Muscle of back (tissue), 13 donors: ENCODE measurements at places on chromosomes 3 and 15.

GRCh38 chr3:5462086-5462485, 274.6 kb downstream of the EDEM1 start:
- DNase-seq = no peak

DNA sequence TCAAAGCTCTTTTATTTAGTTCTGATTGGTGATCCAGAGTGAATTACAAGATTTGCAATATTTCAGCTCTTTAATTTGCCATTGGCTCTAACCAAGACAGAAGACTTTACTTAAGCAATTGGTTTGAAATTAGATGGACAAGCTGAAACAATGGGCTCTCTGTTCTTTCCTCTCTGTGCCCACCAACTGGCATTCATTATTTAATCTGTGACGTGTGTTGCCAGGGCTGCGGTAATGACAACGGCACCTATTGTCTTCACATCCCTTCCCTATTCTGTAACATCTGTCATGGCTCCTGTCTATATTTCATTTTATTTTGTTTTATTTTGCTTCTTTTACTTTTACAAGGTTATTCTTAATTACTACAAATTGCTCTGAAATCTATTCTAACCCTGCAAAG, 33.9 kb downstream of the PLD1 start:
- no peak for DNase-seq

DNA sequence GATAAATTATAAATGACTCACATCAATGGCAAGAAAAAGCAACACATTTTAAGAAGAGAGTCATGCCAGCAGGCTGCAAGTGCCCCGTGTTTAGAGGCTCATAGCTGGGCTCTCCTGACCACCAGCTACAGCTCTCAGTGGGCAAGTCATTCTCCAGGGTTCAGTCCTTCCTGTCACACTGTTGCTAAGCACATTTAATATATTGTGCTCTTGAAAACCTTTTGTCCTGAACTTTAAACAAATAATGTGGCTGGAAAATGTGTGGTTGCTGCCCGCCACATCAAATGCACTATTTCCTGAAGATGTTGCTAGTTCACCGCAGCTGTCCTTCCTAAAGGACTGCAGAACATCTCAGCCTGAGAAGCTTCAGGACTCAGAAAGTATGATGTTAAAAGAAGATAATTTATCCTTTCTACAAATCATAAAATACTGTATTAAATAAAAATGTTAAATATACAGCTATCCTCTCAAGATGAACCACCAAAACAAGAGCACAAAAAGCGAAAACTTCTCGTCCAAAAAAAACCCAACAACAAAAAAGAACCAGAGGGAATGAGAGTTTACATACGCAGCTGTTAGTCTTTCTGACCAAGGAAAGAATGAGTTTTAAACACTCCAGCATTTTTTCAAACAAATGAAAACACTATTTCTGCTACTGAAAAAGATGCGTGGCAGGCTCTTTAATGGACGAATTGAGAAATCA, 951 bp downstream of the TARS3 start:
- DNase-seq = peak; percentile 8

GRCh38 chr3:141972399-141972798, 96.0 kb downstream of the ATP1B3 start:
- DNase-seq = no peak

DNA sequence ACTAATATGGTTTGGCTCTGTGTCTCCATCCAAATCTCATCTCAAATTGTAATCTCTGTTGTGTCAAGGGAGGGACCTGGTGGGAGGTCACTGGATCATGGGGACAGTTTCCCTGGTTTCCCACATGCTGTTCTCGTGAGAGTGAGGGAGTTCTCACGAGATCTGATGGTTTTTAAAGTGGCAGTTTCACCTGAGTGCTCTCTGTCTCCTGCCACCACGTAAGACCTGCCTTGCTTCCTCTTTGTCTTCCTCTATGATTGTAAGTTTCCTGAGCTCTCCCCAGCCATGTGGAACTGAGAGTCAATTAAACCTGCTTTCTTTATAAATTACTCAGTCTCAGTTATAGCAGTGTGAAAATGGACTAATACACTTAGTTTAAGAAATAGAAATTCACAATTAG, 228.9 kb downstream of the CD47 start:
- no peak for DNase-seq

- DNase-seq = no peak
Measured at GRCh38 chr15:40847223-40847961, 3.5 kb downstream of the SPINT1 start.
